Right renal pelvis (tissue), 4 donors: ENCODE measurements at places on chromosomes 2 and 18. TPM values are rescaled to one million over a fixed set of nuclear protein-coding genes. Genes with fewer than 3 reads are reported as not detected.

DNA sequence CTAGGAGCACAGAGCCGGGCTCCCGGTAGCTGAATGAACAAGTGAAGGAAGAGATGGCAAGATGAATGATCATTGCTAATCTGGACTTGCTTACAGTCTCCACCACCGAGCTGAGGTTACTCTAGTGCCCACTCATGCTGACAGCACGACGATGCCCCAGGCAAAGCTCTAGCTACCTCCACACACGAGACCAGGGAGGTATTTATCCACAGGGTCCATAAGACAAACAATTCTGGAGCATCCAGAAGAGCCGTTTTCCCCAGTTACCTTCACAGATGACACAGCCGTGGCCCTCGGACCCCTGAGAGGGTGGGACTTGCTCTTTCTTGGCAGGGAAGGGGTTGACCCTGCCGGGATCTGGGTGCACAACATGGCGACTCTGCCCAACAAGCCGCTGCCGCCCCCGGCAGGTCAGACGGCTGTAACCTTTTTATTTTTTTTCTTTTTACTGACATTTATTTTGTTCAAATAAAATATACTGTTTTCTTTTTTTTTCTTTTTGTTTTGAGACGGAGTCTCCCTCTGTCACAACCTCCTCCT, 120.3 kb downstream of the PXDN start:
- no peak for DNase-seq

DNA sequence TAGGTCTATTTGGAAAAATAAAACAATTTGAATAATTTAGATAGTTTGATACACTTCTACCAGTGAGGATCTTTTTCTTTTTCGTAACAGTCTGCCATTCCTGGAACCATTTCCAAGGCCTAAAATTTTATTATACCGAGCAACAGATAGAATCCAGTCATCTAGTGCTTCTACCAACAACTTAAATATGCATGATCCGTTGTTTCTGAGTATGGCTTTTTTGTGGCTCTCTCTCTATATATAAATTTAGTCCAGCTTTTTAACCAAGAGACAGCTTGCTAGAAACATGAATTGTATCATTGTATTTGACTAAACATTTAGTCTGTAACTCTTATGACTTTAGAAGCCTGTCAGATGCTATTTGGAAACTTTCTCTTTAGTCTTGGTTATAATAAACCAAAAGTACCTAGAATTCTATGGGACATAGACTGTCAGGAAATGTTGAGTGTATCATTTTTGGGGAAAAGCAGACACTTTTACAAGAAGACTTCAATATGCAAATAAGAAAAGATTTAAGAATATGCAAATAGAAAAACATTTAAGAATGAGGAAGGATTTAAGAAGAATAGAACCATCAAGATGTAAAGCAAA, 161.4 kb downstream of the ZEB2 start:
- DNase-seq = no peak

DNA sequence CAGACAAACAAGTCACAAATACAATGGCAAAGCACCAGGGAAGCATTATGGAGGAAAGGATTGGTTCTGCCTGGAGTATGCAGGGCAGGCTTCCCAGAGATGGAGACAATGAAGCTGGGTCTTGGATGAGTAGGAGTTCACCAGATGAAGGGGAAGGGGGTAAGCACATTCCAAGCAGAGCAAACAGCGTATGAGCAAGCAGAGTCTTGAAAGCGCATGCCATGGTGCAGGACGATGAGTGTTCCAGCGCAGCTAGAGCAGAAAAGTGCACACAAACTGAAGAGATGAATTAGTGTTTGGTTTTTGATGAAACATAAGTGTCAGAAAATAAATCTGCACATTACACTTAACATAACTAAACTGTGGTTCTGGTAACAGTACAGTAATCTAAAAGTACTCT, 21.6 kb downstream of the MBD2 start:
- no peak for DNase-seq

DNA sequence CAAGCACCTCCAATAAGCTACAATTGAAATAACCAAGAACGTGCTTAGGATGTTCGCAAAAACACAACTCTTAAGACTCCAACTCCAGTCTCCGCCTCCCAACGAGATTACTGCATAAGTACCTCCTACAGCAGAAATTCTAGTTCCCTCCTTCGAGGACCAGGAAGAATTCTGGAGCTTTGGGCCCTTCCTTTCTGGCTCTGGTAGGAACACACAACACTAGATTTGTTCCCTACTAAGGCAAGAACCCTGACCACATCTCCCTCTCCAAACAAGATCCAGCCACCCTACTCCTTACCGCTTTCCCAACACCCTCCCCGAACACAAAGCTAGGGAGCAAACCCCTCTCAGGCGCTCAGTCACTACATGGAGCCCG, 721 bp downstream of the ADAM17 start:
- DNase-seq = peak; percentile 50

DNA sequence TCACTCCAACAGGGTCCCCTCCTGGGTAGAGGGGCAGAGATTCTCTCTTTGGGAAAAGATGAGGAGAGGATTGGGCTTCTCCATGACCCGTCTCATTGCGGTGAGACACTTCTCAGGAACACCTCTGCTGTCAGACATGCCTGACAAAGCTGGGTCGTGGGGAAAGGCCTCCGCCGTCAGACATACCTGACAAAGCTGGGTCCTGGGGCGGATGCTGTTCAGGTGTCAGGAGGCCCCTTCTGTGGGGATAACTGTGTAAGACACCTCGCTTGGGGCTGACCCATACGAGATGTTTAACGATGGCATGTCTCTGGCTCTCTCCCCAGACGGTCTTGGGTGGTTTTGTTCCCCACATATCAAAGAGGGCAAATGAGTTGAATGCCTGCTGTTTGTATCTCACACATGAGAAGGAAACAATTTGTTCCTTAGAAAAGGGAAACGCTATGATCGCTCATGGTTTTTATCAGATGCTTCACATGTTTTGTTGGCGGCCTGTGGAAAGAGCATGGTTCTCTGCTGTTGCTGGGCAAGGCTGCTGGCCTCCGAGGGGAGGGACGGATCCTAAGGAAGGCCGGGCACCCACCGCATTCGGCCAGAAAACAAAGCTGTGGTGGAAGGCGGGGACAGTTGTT, 40.8 kb upstream of the PXDN start:
- DNase-seq = no peak

DNA sequence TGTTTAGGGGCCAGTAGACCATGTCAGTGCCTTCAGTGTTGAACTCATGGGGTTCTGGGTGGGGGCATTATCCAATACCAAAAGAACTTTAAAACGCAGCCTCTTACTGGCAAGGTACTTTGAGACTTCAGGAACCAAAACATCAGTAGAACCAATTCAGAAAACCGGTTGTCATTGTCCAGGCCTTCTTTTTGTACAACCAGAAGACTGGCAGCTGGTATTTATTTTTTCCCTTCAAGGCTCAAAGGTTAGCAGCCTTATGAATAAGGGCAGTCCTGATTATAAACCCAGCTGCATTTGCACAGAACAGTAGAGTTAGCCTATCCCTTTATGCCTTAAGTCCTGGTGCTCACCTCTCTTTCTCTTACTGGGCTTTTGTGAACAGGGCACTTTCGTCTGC, 113.8 kb upstream of the EML6 start:
- DNase-seq = no peak

DNA sequence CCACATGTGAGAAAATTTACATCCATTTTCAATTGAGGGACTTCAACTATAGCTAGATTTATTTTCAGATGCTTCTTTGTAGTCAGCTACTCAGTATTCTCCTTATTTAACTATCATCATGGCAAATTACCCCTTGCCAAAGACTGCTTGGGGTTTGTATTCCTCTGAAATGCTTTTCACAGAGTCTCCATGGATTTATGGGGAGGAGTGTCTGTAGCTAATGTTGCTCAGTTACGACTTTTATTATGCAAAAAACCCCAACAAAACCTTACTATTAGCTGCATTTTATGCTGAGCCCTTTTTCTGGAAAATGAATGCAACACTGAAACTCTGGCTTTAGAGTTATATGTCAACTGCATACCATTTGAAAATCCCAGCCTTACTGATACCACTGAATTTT, 78.6 kb downstream of the RFTN2 start:
- DNase-seq = no peak

DNA sequence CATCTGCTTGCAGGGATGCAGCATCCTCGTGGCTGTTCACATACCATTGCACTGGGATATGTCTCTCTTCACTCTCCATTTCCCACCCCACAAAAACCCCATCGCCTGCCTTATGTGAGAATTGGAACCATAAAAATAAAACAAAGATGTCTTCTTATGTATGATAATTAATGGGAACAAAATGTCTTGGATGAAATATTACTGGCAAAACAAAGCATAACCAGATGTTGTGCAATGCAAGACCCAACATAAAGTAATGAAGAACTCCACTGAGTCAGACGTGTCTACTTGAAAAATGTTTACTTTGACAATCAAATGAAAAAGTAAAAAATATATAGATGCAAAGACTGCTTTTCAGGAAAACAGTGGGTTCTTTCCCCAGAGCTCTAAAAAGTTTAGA, 611.3 kb upstream of the SYT4 start:
- DNase-seq = no peak

CXCR4 gene
- 52.7 TPM for polyA plus RNA-seq

SULT1C2 gene
- 44.0 TPM for polyA plus RNA-seq

ZSWIM2 gene
- polyA plus RNA-seq = not detected

ATP5F1A gene
- 732 TPM for polyA plus RNA-seq
